ENCODE measurements at places on chromosomes 7 and 10. TPM values are rescaled to one million over a fixed set of nuclear protein-coding genes. Genes with fewer than 3 reads are reported as not detected.

GRCh38 chr7:29207162-29207801 lies 12.7 kb downstream of the CHN2 start:
- no peak for DNase-seq

DNA sequence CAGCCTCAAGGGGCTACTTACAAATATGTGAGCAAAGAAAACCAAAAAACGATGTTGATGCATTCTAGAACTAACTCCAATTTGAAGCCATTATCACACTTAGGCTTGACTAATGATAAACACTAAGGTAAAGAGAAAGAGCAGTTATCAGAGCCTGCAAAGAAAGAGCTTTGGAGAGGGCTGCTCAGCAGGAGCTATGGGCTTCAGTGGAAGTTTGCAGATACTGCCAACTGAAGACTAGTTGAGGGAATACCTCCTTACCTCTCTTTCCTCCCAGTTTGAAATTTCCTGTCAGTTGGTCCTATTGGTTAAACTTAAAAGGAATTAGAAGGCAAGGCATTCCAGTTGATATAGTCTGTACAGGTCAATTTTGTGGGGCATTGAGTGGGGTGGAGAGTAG lies 498.1 kb upstream of the POT1 start:
- no peak for DNase-seq

Gene SHTN1
- total RNA-seq = 8.5 TPM

- no peak for DNase-seq
These were observed 16.3 kb downstream of the ZMIZ1 start for GRCh38 chr10:79084972-79085597.

GRCh38 chr7:99557940-99558305 lies 519 bp upstream of the ZNF655 start:
- DNase-seq = peak; percentile 60

GRCh38 chr10:95907456-95908253 lies at the start of gene CC2D2B:
CC2D2B (plus strand) TSS chr10:95907975; CDS start chr10:95911324, 3,349 bp downstream.
- peak; percentile 95 for DNase-seq

Gene HOXA4
- total RNA-seq = not detected

DNA sequence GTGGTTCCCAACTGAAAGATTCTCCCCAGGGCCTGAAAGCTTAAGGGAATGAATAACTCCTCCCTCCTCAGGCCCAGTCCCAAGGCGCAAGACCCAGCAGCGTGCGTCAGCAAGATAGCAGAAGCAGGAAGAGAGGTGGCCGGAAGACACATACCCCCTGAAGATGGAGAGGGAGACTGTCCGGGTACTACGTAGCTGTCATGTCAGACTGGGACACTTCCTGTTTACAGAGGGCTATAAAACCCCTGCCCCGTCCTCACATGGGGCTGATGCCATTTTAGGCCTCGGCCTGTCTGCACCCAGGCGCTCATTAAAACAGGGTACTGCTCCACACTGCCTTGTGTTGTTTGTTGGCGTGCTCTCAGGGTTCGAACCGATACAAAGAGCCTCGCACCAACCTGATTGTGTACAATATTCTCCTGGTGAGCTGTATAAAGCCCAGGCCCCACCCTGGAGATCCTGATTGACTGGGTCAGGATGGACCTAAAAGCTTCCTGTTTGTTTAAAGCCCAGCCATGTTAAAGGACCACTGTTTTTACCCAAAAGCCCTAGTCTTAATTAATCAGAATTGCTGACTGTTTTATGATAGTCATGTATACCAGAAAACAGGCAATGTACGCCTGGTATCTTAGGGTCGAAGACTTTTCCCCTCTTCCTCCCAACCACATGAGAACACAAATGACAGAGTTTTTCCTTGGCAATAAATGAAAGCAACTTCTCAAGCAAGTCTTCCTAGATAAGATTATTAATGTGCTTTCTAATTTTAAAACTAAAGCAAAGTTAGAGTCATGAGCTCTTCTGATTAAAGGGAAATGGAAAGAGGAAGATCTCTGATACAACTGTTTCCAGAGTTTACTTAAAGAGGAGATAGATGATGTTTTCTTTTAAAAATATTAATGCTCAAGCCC lies 251.5 kb downstream of the DOCK4 start:
- DNase-seq = no peak

Gene GTF2IRD1
- total RNA-seq = 21.1 TPM
